ENCODE measurements at places on chromosomes 4 and X.
A peak's percentile ranks its signal among the peaks of the same experiment; 100 is the strongest.

DNA sequence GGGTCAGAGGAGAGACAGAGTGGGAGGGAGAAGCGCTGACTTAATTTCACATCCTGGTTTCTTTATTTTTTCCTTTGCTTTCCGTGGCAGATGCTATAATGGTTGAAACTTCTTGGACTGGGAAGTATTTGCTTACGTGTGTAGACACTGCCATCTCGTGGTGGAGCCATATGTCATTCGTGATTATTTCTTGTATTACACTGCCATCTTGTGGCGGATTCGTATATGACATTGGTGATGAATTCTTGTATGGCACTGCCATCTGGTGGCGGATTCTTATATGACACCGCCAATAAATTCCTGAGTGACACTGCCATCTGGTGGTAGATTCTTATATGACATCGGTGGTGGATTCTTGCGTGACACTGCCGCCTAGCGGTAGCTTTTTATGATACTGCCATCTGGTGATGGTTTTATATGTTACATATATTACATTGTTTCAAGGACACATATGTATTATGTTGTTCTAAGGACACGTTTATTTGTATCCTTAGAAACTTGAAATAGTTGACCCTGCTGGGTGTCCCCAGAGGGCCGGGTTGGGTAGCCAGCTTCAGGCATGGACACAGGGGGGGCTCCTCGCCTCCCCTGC is 37.3 kb upstream of the CLCN4 start:
- DNase-seq, result peak; percentile 61

GRCh38 chr4:76546759-76547742 is 112.0 kb downstream of the SHROOM3 start:
- DNase-seq, result peak; percentile 72

DNA sequence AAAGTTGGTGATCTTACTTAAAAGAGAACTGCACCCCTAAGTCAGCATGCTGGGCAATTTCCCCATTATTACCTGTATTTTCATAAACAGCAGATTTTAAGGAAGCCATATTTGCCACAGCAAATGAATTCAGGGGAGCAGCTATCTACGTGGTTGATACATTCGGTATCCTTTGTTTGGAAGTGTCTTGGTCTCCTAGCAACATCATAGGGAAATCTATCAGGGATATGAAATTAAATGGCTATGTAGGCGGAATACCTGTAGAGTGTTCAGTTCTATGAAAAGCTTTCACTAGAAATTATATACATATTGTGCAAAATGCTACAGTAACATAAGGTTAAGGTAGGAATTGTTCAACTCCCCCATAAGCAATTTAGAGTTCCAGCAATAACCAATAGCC is 157.2 kb upstream of the EMCN start:
- no peak for DNase-seq

DNA sequence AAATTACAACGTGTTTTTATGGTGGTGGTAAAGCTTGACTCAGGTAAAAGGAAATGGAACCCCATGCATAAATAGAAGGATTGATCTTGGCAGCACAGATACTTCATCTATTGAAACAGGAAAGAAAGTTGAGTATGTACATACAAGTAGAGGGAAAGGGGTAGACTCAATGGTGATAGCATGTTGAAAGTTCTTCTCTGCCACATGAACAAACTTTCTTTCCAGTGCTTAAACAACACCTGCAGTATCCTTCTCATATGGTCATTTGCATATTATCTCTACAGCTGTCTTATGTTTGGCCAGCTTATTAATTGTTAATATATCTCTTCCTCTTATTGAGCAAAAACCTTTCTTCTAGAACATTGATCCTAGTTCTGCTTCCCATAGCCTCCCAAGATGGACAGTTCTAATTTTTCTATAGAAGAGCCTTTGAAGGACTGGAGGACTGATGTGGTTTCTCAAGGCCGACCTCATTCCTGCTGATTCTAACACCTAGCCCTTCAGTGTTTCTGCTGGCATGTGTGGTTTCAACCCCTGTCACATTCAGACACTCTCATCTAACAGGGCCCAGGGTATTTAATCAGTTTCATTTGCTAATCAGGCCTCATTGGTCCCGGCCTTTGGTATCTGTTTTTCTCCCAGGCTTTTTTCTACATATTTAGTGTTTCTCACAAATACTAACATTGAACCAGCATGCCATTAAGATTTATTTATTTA is 108.1 kb upstream of the SPRY1 start:
- DNase-seq, result no peak

DNA sequence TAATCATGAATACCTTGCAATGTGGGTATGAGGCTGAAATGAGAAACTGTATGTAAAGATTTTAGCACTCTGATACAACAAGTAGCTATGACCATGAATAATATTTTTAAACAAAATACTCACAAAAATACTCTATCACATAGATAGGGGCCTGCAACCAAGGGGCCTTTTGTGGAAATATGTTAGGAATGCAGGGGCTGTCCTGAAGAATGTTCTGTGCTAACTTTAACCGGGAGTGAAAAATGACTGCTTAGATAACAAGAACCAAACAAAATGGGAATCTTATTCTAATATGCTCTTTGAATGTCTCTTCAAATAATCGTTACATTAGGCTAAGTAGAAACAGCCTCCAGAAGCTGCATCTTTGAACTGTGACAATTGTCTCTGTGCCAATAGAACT is 37.9 kb upstream of the GYPA start:
- DNase-seq, result no peak

DNA sequence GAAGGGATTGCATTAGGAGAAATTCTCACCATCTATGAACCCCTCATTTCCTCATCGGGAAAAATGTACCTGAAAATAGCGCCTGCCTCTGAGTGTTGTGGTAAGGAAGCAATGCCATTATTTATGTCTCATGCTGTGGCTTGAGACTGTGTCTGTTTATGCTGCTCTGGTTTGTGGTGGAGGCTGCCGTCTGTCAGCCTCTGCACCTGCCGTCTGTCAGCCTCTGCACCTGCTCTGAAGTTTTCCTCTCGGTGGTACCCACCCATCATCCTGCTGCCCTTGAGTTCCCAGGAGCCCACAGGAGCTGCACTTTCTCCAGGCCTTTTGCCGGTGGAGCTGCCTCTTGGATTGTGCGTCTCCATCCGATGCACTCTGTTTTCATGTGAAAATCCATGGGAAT is 68.5 kb upstream of the PPP2R3B start:
- DNase-seq, result no peak

GRCh38 chr4:16875487-16875886 is 23.0 kb downstream of the LDB2 start:
- no peak for DNase-seq

- DNase-seq, result no peak
Observed at GRCh38 chrX:14398725-14399124, 130.6 kb upstream of the GLRA2 start.

- no peak for DNase-seq
Observed at GRCh38 chr4:86223472-86223871, 136.4 kb downstream of the MAPK10 start.

- DNase-seq, result peak; percentile 11
Observed at GRCh38 chr4:165763640-165764039, 109.4 kb upstream of the TLL1 start.

DNA sequence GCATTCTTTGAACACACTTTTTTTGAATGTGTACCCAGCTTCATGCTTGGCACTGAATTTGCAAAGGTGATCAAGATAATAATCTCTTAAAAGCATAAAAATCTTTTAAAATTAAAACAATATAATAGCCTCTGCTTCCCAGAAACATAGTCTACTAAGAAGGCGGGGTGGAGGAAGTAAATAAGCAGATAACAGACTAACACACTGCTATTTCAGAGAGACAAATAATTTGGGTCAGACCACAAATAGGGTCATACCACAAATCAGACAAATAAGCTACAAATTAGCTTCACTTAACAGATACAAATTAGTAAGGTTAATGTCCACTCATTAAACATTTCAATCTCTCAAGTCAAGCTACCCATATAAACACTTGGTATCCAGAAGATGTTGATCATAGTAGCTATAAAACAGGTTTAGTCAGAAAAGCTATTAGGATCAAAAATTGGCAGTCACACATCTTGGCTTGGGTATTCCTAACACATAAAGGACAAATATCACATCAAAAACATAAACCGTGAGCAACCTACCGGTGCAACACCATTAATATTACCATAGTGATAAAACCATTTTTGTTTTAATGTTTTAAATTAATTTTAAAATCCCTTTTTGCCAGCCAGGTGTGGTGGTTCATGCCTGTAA is 47.3 kb downstream of the PPP3CA start:
- DNase-seq, result no peak

DNA sequence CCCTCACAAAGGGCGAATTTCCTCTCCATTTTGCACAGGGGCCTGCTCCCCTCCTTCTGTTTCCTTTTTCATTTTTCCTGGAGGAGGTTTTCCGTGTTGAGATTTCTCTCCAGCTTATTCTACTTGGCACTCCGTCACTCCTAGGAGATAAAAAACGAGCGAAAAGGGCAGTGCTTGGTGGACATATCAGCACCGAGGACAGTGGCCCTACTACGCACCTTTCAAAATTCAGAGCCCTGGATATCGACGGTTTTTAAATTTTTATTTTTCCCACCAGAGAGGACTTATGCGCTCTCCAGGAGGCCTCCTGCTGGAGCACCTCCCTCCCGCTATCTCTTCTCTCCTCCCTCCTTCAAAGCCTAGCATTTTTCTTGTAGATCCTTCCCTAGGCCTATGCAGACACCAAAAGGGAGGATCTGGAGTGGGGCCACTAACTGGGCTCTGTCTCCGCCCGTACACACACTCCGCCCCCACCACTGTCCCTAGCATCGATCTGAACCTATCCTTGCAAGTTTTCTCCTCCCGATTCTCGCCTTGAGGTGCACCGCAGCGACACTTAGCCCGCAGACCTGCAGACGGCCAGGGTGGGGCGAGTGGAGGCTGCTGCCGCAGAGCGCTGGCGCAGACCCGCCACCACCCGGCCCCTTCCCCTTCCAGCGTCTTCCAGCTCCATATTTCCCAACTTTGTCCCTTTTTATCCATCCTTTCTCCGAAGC is 8.5 kb upstream of the TCEAL9 start:
- no peak for DNase-seq

DNA sequence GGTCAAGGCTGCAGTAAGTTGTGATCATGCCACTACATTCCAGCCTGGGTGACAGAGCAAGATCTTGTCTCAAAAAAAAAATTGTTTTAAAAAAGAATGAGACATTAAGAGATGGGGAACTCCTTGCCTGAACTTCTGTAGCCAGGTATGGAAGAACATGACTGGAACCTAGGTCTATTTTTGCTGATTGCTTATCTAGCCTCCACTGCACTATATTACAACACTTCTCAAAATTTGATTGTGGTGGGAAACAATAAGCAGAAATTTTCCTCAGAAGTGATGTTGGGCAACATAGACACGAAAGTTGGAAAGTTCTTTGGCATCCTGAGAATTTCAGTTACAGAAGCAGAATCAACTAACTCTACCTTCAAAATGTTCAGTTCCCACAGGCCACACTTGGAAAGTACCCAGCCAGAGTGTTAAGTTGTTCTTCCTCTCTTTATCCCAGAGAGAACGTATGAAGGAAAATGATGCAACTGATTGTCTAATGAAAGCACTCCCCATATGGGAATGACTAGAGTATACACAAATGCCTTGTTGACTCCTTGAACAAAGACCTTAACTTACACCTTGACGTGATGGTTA is 50.0 kb downstream of the LUZP4 start:
- no peak for DNase-seq

GRCh38 chr4:24742773-24743172 is 52.6 kb upstream of the SOD3 start:
- DNase-seq, result no peak

GRCh38 chr4:140777894-140778293 is 21.7 kb upstream of the TBC1D9 start:
- DNase-seq, result no peak

- no peak for DNase-seq
Observed at GRCh38 chrX:155031657-155032056, 5.0 kb downstream of the FUNDC2 start.

GRCh38 chr4:164701665-164702064 is 52.3 kb upstream of the SMIM31 start:
- DNase-seq, result no peak

DNA sequence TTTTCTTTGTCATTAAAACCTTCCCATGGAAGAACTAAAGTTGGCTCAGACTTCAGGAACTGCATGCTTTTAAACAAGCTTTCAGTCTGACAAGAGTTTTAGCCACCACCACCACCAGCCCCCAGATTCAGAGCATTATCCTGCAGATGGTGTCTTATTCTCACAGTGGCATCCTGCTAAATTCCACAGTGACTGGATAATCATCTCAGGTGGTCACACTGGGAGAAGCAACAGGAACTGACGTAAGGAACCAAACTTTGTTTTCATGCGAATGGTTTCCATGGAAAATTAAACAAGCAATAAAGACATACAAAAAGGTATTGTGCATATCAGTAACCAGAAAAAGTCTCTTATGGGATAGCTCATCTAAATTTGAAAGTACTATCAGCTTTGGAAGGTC is 370.7 kb downstream of the FBXW7 start:
- no peak for DNase-seq

Measured in RCC 7860 (cell line).